GM12864 (cell line): ENCODE measurements at places on chromosomes 7 and 10.

DNA sequence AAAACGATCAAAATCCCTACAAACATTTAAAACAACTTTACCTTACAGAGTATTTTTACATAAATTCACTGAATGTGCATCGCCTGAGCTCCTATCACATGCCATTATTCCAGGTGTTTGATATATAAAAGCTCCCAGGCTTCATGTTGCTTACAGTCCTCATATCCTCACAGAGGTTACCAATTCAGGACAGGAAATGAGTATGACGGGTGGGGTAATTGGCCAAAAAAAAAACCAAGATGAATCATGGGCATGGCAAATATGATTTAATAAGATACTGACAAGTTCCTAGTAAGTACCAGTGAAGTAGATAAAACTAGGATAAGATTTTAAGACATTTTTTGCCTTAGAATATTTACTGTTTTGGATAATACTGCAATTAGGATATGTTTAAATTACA, 135.8 kb downstream of the KMT2E start:
- no peak for DNase-seq

DNA sequence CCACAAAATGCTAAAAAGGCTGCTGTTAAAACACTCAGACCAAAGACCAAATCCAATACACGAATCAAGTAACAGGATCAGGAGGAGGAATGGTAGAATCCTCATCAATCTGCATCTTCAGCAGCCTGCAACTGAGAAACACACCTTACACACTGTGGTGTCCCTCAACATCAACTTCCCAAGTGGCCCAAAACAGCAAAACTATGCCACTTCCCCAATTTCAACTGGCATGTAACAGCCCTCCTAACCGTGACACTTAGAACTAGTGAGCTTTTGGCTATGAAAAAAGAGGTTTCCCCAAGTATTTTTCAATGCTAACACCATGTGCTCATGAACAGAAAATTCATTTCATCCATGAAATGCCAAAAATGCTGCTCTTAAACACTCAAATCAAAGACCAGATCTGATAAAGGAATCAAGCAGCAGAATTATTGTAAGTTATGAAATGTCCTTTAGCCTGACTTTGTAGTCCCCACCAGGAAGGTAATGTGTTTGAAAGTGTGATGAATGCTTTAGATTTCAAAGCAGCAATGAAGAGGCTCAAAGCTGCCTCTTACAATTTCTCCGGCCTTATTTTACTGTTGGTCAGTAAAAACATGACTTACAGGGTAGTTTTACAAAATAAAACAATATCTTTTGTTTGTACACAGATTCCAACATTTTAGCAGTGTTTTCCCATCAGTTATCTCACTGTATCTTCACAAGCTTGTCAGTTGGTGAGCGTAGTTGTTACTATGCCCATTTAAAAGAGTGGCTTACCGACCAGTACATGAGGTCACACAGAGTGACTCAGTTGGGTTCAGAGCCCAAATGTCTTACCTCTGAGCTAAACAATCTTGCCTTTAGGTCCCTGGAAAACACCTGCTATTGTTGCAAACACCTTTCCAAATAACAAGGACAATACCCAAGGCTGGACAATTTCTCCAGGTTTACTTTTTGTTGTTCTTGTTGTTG, 65.7 kb upstream of the ASAH2 start:
- DNase-seq: no peak

DNA sequence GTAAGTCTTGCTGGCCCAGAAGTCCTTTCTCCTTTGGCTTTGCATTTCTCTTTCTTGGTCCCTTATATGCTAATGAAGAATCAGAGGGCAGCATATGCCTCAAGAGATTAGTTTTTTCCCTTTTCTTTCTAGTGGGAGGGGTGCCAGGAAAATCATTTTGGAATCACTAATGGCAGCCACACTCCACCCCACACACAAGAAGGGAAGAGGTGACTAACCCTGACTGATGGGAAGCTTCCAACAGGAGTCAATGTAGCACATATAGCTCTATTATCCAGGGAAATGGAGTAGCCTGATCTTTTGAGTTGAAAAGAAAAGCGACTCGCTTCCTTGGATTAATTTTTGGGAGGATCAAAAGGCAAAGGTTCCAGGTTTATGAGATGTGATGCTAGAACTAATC, 225.3 kb downstream of the KIF20B start:
- DNase-seq: no peak

DNA sequence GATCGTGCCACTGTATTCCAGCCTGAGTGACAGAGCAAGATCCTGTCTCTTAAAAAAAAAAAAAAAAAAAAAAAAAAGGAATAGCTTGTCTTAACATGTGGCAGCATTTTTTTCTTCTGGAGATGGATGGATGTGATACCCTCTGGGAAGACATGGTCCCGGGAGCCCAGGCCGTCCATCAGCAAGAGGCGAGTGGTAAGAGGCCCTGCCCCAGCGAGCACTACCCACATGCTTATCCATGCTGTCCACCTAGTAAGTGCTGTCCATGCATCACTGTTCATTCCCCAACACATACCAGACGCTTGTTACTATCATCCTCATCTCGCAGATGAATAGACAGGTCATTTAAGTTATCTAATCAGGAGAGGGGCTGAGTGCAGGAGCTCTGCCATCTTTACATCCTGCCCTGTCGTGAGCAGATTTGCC, 12.9 kb downstream of the ATP6V1F start:
- no peak for DNase-seq
